Stomach (tissue), 19 donors: ENCODE measurements at places on chromosomes 3 and 15. TPM values are rescaled to one million over a fixed set of nuclear protein-coding genes. Genes with fewer than 3 reads are reported as not detected.

DNA sequence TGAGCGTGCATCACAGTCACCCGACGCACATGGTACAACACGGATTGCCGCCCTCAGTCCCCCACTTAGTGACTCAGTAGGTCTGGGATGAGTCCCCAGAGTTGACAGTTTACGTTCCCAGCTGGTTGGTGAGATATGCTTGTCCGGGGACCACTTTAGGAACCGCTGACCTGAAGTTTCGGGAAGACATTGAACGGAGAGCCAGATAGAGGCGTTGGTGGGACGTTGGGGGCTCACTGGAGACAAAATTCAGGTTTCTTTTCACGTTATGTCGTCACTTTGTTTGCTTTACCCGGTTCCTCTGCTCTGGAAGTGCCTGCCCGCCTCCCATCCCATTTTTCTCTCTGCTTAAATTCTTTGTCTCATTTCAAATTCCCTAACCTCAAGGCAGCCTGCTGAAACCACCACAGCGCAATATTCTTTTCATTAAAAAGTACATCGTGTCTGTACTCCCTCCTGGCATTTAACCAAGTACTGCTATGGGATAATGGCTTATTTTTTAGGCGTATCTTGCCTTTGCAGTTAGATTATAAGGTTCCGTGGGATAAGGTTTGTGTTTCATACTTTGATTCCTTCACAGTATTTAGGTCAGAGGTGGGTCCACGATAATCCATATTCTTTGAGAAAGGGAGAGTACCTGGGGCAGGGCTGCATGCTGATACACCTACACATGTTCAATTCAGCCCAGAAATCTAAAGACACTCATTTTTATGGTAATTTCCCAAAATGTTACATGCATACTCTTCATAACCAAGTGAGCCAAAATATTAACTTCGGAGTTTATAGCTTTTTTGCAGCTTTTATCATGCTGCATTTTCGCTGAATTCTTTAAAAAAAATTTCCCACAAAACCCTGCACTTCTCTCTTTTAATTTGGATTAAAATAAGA is 921 bp downstream of the LMLN start:
- peak overlapping the region; percentile 81 for H3K27ac ChIP-seq
- H3K4me1 ChIP-seq, result peaks cover 24% of the 10 kb centered on the region
- peaks cover 11% of the 10 kb centered on the region for H3K36me3 ChIP-seq
- no peaks in the 10 kb centered on the region for H3K27me3 ChIP-seq
- peak overlapping the region; percentile 80 for H3K4me3 ChIP-seq

ESYT3 gene
- total RNA-seq, result 5.5 TPM

GRCh38 chr3:112348943-112349342 is 16.0 kb downstream of the CD200 start:
- H3K27ac ChIP-seq, result no peak overlapping the region
- no peak overlapping the region for H3K4me3 ChIP-seq
- no peak for DNase-seq
- no peaks in the 10 kb centered on the region for H3K4me1 ChIP-seq
- peaks cover 4% of the 10 kb centered on the region for H3K36me3 ChIP-seq
- H3K27me3 ChIP-seq, result no peaks in the 10 kb centered on the region

DNA sequence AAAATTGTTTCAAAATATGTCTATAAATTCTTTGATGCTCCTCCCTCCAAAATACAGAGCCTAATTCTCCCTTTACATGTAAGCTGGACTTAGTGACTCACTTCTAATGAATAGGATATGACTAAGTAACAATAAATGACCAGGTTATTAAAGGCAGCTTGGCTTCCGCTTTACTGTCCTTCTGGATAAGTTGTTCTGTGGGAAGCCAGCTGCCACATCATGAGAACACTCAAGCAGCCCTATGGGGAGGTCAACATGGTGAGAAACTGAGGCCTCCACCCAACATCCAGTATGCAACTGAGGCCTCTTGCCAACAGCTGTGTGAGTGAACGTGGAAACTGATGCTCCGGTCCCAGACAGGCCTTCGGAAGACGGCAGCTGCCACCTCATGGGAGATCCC is 247.3 kb upstream of the CHRM5 start:
- H3K4me3 ChIP-seq, result no peak overlapping the region
- H3K36me3 ChIP-seq, result no peaks in the 10 kb centered on the region
- H3K27me3 ChIP-seq, result no peaks in the 10 kb centered on the region
- H3K4me1 ChIP-seq, result no peaks in the 10 kb centered on the region

IL16 gene
- 13.3 TPM for total RNA-seq

GRCh38 chr3:172608575-172608974 is 85.3 kb upstream of the TNFSF10 start:
- DNase-seq, result no peak
- H3K4me1 ChIP-seq, result peaks cover 14% of the 10 kb centered on the region
- no peaks in the 10 kb centered on the region for H3K36me3 ChIP-seq
- no peak overlapping the region for H3K4me3 ChIP-seq

GRCh38 chr3:50303013-50303815 is at the start of gene HYAL1:
Gene HYAL1, minus strand, starts transcription at chr3:50303574. Its CDS starts 618 bp downstream, at chr3:50302956.
- DNase-seq, result peak; percentile 86
- no peaks in the 10 kb centered on the region for H3K36me3 ChIP-seq
- H3K27me3 ChIP-seq, result no peaks in the 10 kb centered on the region
- peak within 1 kb of the TSS; percentile 64 for H3K27ac ChIP-seq

GRCh38 chr3:146637871-146638270 is 32.7 kb upstream of the PLSCR5 start:
- peaks cover 5% of the 10 kb centered on the region for H3K4me1 ChIP-seq
- no peak overlapping the region for H3K27ac ChIP-seq
- no peaks in the 10 kb centered on the region for H3K36me3 ChIP-seq
- no peaks in the 10 kb centered on the region for H3K27me3 ChIP-seq
- peak; percentile 7 for DNase-seq
- no peak overlapping the region for H3K4me3 ChIP-seq

LRRC57 gene
- 31.2 TPM for total RNA-seq

GRCh38 chr3:161631536-161631935 is 134.9 kb downstream of the OTOL1 start:
- no peaks in the 10 kb centered on the region for H3K4me1 ChIP-seq
- no peaks in the 10 kb centered on the region for H3K36me3 ChIP-seq
- H3K4me3 ChIP-seq, result no peak overlapping the region

ZPLD1 gene
- total RNA-seq, result not detected

- H3K27me3 ChIP-seq, result no peaks in the 10 kb centered on the region
- no peak for DNase-seq
- peaks cover 4% of the 10 kb centered on the region for H3K4me1 ChIP-seq
- H3K27ac ChIP-seq, result no peak overlapping the region
- no peak overlapping the region for H3K4me3 ChIP-seq
Observed at GRCh38 chr3:31927811-31928210, 53.3 kb downstream of the OSBPL10 start.

UCN2 gene
- total RNA-seq, result not detected

AP3B2 gene
- 2.9 TPM for total RNA-seq

DNA sequence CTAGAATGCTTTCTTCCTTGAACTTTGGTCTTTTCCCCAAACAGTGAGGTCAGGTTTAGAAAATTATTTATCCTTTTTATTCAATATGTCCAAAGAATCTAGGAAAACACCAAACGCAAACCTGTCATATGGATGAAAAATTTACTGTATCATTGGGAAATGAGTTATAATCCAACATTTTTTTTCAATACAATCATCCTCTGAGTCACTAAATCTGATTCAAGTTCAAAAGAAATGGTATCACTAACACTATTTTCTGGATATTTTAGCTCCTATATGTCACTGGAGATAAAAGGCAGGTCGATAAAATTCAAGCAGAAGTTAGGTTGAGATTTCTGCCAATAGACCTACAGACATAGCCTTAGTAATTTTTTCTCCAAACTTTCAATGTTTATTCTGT is 591.6 kb upstream of the AGTR1 start:
- H3K4me1 ChIP-seq, result no peaks in the 10 kb centered on the region
- H3K27me3 ChIP-seq, result no peaks in the 10 kb centered on the region
- H3K4me3 ChIP-seq, result no peak overlapping the region
- no peak for DNase-seq
- H3K36me3 ChIP-seq, result no peaks in the 10 kb centered on the region

DNA sequence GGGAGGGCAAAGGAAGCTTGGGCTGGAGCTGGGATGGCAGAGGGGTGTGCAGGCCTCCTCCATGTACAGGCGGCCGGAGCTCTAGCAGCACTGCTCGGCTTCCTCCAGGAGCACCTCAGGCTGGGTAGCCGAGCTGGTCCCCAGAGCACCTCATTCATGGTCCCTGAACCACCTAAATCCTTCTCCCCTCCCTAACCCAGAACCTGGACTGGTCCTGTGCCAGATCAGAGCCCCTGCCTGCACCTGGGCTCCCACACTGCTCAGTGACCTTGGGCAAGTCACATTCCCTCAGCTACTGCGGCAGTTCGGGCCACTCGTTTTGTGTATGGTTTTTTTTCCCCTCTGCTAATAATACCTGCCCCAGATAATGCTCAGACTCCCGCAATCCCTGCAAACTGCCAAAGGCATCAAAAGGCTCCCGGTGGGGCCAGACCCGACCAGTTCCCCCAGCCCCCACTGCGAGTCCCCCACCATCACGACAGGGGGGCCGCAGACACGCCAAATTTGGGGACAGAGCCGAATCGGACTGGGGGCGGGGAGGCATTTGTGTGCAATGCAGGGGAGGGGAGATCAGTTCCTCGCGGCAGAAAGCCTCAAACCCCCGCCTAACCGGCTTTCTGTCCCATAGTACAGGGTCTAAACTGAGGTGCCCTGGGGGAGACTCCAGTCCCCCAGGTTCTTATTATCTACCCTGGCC is 1.3 kb downstream of the SEMA7A start:
- no peaks in the 10 kb centered on the region for H3K27me3 ChIP-seq
- no peaks in the 10 kb centered on the region for H3K36me3 ChIP-seq
- DNase-seq, result no peak
- H3K27ac ChIP-seq, result no peak overlapping the region
- H3K4me1 ChIP-seq, result peaks cover 18% of the 10 kb centered on the region
- peak overlapping the region; percentile 71 for H3K4me3 ChIP-seq

DNA sequence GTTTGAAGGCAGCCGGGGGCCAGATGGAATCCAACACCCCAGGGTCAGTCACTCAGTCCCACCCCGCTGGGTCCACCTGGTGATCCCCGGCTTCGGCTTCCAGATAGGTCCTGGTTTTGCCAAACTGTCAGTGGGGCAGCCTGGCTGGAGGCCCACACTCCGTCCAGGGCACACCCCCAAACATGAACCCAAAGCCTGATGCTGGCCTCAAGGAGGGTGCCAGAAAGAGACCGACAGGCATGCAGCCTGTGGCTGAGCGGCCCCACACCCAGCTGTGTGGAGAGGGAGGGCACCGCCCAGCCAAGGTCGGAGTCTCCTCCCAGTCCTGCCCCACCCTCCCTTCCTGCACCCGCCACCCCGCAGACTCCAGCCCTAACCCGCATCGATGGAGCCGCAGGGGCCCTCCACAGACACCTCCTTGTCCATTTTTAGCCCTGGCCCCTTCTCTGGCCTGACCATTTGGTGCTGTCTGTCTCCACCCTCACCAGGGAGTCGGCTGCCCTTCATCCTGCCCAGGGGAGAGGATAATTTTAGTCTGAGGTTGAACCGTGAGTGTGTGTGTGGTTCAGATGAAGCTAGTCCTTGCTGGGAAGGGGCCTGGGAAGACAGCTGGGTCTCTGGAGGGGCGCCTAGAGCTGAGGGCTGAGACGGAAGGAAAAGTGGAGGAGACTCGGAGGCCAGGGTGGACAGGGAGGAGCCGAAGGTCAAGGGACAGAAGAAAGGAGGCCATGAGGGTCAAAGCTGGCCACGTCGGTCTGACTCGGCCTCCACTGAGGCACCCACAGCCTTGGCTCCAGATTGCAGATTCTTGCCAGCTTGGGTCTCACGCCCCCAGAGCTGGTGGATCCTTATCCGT is 23.1 kb downstream of the TNK2 start:
- H3K27ac ChIP-seq, result peak overlapping the region; percentile 50
- no peaks in the 10 kb centered on the region for H3K27me3 ChIP-seq
- no peak for DNase-seq
- peaks cover 21% of the 10 kb centered on the region for H3K36me3 ChIP-seq

ROBO2 gene
- total RNA-seq, result 0.29 TPM

- DNase-seq, result no peak
- H3K27ac ChIP-seq, result no peak overlapping the region
- no peaks in the 10 kb centered on the region for H3K36me3 ChIP-seq
- H3K4me1 ChIP-seq, result no peaks in the 10 kb centered on the region
- no peaks in the 10 kb centered on the region for H3K27me3 ChIP-seq
Observed at GRCh38 chr3:100465892-100466777, 26.3 kb upstream of the TMEM45A start.

DNA sequence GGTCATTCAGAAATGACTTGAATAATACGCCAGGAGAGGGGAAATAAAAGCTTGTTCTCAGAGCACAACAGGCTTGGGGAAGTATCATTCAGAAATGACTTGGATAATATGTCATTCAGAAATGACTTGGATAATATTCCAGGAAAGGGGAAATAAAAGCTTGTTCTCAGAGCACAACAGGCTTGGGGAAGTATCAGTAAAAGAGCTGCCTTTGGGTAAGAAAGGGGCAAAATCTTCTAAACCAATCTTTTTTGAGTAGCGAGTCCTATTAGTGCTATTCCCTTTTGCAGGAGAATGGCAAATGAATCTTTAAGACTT is 20.9 kb downstream of the GABRR3 start:
- H3K4me3 ChIP-seq, result no peak overlapping the region
- DNase-seq, result no peak
- H3K27me3 ChIP-seq, result no peaks in the 10 kb centered on the region
- peaks cover 24% of the 10 kb centered on the region for H3K4me1 ChIP-seq
- no peak overlapping the region for H3K27ac ChIP-seq
- no peaks in the 10 kb centered on the region for H3K36me3 ChIP-seq

DNA sequence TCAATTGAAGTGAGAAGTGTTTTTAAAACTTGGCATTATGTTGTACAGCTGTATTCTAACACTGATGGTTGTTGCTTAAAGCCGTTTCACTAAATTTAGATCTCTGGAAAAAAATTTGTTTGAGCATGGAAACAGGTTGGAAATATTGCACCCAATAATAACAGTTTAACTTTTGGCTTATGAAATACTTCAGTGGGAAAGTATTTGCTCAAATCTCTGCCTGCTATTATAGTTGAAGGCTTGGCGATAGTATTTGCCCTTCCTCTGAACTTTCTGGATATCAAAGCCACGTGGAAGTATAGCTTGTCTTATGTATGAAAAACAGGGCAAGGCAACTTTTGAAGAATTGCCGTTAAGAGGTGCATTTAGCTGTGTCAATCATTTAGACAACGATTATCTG is 270.3 kb upstream of the LRRFIP2 start:
- H3K27ac ChIP-seq, result no peak overlapping the region
- peaks cover 30% of the 10 kb centered on the region for H3K27me3 ChIP-seq
- no peaks in the 10 kb centered on the region for H3K36me3 ChIP-seq
- no peak overlapping the region for H3K4me3 ChIP-seq

SERPINI1 gene
- not detected for total RNA-seq

DNA sequence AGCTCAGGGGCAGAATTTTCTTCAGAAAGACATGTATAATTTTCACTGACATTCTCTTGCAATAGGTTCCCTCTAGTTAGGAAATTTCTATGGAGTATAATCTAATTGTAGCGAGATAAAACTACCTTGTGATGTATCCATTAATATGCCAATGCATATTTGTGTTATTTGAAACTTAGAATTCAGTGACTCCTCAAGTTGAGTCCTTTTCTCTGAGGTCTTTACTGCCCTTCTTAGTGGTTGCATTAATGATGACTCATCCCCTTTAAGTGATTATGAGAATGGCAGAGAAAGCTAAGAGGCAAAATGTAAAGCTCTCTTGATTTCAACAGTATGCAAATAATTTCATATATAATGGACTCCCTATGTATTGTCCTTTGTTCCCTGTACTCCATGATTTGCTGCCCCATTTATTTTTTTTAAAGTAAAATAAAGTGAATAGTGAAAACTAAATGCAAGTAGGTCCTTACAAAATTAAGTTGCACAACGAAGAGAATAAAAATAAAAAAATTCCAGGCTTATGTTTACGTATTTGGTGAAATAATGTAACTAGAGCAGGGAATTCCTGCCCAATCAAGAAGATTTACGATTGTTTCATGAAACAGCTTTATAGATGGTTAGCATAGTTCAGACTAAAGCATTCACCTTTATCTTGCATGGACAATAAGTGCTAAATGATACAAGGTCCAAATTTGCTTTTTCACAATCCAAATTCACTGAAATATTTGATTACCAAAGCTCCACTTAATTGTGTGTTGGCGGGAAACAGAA is 78.1 kb downstream of the ZPLD1 start:
- no peaks in the 10 kb centered on the region for H3K4me1 ChIP-seq
- H3K4me3 ChIP-seq, result no peak overlapping the region
- no peaks in the 10 kb centered on the region for H3K27me3 ChIP-seq
- no peak overlapping the region for H3K27ac ChIP-seq
